Activated CD4-positive, alpha-beta T cell treated with anti-CD3 and anti-CD28 coated beads for 36 hours (primary cell): ENCODE measurements at places on chromosomes 13 and 19. TPM values are rescaled to one million over a fixed set of nuclear protein-coding genes. Genes with fewer than 3 reads are reported as not detected.
A peak's percentile ranks its signal among the peaks of the same experiment; 100 is the strongest.

DNA sequence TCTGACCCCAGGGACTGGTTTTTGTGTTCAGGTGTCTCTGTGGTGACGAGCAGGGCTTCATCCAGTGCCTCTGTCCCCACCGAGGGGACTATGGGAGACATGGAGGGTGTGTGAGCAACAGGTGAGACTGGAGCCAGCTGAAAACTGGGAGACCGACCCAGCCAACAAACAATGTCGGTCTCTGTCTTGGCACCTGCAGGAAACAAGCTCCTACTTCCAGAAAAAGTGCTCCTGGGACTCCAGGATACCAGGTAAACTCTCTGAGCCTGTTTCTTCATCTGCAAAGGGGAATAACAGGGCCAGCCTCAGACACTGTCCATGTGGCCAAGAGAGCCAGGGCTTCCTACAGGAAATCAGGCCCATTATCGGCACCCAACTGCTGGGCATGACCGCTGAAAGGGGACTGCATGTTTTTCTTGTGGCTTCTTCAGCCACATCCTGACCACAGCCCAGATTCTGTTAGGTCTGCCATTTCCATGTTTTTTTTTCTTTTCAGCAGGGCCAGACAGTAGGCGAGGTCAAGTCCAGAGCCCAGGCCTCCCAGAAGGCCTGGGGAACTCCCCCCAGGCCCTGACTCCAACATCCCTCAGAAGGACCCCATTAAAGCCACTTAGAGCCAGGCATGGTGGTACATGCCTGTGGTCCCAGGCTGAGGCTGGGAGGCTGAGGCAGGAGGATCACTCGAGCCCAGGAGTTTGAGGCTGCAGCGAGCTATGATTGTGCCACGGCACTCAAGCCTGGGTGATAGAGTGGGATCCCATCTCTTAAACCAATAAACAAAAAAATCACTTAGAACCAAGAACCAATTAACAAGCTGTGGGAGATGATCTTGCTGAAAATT, 836 bp upstream of the BST2 start:
- H3K27ac ChIP-seq, result peak overlapping the region; percentile 90
- H3K4me1 ChIP-seq, result peaks cover 28% of the 10 kb centered on the region
- peak; percentile 51 for DNase-seq
- H3K4me3 ChIP-seq, result peak overlapping the region; percentile 76
- H3K27me3 ChIP-seq, result no peaks in the 10 kb centered on the region

DNA sequence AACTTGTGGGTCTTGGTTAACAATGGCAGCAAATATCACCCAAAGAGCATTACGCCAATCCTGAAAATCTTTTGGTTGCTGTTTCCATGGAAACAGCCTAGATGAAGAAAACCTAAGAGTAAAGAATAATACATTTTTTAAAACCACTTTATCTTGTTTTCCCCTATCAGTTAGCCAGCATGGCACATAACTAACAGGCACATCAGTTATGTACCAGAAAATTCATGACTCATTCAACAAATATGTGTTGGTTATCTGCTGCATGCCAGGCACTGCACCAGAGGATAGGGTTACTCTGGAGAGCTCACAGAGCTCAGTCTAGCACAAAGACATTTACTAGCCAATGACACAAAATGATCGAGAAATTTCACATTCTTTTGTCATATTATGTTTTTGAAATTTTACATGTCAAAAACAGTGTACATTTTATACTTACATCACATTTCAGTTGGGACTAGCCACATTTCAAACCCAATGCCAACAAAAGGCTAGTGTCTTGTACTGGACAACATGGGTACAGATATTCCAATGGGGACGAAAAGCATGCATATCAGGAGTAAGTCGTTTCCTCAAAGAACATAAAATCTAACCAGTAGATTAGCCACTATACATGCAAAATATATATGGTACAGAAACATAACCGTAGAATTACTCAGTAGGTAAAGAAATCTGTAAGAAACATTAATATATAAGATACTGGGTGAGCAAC, 20.3 kb downstream of the LNX2 start:
- DNase-seq, result no peak
- H3K27ac ChIP-seq, result no peak overlapping the region
- H3K36me3 ChIP-seq, result peaks cover 2% of the 10 kb centered on the region
- H3K27me3 ChIP-seq, result no peaks in the 10 kb centered on the region
- H3K4me1 ChIP-seq, result peaks cover 21% of the 10 kb centered on the region

- H3K36me3 ChIP-seq, result peaks cover 16% of the 10 kb centered on the region
- DNase-seq, result peak; percentile 46
- no peaks in the 10 kb centered on the region for H3K27me3 ChIP-seq
Observed at GRCh38 chr19:1027650-1028061, 1.2 kb downstream of the CNN2 start.

DNA sequence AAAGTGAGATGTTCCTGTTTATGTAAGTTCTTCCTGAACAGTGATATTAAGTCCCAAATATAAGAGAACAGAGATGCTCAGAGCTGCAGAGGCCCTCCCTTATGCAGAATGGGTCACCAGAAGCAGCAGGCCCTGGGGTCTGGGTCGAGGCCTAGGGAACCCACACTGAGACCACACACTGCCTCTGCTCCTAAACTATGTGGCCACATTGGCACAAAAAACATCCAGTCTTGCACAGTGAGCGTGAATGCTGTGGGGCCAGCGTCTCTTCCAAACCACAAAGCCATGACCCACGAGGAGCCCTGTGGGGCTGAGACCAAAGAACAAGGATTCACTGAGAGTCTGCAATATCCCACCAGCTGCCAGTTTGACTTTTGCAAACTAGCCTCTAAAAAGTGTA, 23.6 kb downstream of the PROZ start:
- peaks cover 69% of the 10 kb centered on the region for H3K36me3 ChIP-seq
- no peak overlapping the region for H3K27ac ChIP-seq
- H3K4me1 ChIP-seq, result peaks cover 29% of the 10 kb centered on the region

- DNase-seq, result no peak
- no peak overlapping the region for H3K4me3 ChIP-seq
- H3K27ac ChIP-seq, result no peak overlapping the region
- no peaks in the 10 kb centered on the region for H3K36me3 ChIP-seq
Observed at GRCh38 chr13:50990818-50991506, 81.4 kb downstream of the RNASEH2B start.

DNA sequence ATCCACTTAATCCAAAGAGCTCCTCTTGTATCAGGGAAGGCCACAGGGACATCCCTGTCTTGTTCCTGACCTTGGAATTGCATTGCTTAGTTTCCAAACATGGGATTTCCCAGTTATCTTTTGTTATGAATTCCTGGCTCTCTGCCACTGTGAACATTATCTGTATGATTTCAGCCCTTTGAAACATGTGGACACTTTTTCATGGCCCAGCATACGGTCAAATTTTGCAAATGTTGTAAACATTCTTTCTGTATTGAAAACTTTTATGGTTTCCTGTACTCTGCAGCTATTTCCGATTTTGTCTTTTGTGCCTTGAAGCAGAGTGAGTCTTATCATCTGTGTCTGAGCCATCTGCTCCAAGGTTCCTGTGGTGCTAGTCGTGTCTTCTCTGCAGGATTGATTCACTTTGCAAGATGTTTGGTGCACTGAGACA, 4.5 kb upstream of the CFAP97D2 start:
- H3K36me3 ChIP-seq, result peaks cover 2% of the 10 kb centered on the region
- DNase-seq, result no peak
- H3K4me1 ChIP-seq, result peaks cover 26% of the 10 kb centered on the region
- no peak overlapping the region for H3K27ac ChIP-seq
- H3K4me3 ChIP-seq, result no peak overlapping the region
- no peaks in the 10 kb centered on the region for H3K27me3 ChIP-seq

- peaks cover 3% of the 10 kb centered on the region for H3K27me3 ChIP-seq
- H3K36me3 ChIP-seq, result no peaks in the 10 kb centered on the region
- DNase-seq, result no peak
- no peak overlapping the region for H3K27ac ChIP-seq
- H3K4me1 ChIP-seq, result no peaks in the 10 kb centered on the region
Observed at GRCh38 chr19:2574478-2574931, 98.6 kb downstream of the GADD45B start.

GRCh38 chr19:12796146-12797071, 5.1 kb downstream of the JUNB start:
- H3K27ac ChIP-seq, result peak overlapping the region; percentile 84
- peaks cover 35% of the 10 kb centered on the region for H3K4me1 ChIP-seq
- peaks cover 35% of the 10 kb centered on the region for H3K36me3 ChIP-seq
- DNase-seq, result peak; percentile 87
- peak overlapping the region; percentile 63 for H3K4me3 ChIP-seq
- H3K27me3 ChIP-seq, result no peaks in the 10 kb centered on the region

DNA sequence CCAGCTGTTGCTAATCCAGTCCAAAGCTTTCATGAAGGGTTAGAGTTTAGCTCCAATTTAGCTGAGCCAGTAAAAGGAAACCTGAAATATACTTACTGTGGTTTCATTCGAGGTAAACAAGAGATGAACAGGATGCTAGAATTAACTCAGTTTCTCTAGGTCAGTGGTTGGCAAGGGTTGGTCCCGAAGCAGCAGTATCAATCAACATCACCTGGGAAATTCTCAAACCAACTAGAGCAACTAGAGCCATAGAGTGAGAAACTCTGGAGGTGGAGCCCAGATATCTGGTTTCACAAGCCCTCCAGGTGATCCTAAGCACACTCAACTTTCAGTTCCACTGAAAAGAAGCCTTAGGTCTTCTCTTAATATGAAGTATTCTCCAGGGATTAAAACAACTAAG, 376.7 kb downstream of the OXGR1 start:
- DNase-seq, result no peak
- H3K27me3 ChIP-seq, result no peaks in the 10 kb centered on the region
- H3K36me3 ChIP-seq, result no peaks in the 10 kb centered on the region
- no peak overlapping the region for H3K27ac ChIP-seq
- no peak overlapping the region for H3K4me3 ChIP-seq
- no peaks in the 10 kb centered on the region for H3K4me1 ChIP-seq

DNA sequence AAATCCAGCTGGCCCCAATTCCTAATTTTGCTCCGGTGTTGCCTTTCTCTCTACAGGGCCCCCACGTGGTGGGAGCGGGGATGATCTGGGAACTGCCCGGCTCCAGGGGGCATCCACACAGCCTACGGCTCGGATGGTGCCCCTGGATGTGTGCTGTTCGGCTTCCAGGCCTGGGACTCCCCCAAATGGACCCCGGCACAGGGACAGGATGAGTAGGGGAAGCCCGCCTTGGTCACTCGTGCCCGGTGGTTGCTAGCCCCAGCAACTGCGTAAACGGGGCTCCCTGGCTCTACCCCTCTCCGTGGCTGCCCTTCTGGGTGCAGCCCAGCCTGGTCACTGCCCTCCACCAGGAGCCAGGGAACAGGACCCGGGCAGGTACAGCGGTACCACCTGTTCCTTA, 111.5 kb downstream of the TEX26 start:
- H3K36me3 ChIP-seq, result no peaks in the 10 kb centered on the region
- no peak for DNase-seq
- peaks cover 6% of the 10 kb centered on the region for H3K27me3 ChIP-seq
- no peak overlapping the region for H3K27ac ChIP-seq
- H3K4me1 ChIP-seq, result peaks cover 53% of the 10 kb centered on the region

- peak; percentile 62 for DNase-seq
- peaks cover 57% of the 10 kb centered on the region for H3K36me3 ChIP-seq
- H3K4me3 ChIP-seq, result no peak overlapping the region
Observed at GRCh38 chr19:10189616-10190015, 5.1 kb downstream of the DNMT1 start.

DNA sequence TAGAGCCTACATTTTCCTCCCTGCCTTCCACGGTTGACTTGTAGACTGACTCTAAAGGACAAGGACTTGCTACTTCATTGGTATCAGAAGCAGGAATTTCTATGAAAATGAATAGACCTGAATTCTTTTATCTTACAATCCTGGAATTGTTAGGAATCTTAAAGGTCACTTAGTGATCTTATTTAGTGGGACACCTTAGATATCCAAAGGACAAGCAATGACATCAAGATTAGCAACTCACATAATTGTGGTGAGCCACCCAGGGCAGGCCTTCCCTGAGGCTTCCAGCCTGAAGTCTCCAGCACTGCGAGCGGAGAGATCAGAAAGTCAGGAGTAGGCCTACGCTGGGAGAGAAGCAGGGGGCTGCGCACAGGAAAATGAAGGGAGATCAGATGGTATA, 37.8 kb downstream of the KLF5 start:
- no peak overlapping the region for H3K4me3 ChIP-seq
- H3K27ac ChIP-seq, result no peak overlapping the region
- no peak for DNase-seq
- no peaks in the 10 kb centered on the region for H3K36me3 ChIP-seq

- no peak for DNase-seq
- H3K36me3 ChIP-seq, result no peaks in the 10 kb centered on the region
- no peaks in the 10 kb centered on the region for H3K27me3 ChIP-seq
- no peak overlapping the region for H3K27ac ChIP-seq
- no peaks in the 10 kb centered on the region for H3K4me1 ChIP-seq
- H3K4me3 ChIP-seq, result no peak overlapping the region
Observed at GRCh38 chr13:34371645-34372395, 553.9 kb downstream of the RFC3 start.

DNA sequence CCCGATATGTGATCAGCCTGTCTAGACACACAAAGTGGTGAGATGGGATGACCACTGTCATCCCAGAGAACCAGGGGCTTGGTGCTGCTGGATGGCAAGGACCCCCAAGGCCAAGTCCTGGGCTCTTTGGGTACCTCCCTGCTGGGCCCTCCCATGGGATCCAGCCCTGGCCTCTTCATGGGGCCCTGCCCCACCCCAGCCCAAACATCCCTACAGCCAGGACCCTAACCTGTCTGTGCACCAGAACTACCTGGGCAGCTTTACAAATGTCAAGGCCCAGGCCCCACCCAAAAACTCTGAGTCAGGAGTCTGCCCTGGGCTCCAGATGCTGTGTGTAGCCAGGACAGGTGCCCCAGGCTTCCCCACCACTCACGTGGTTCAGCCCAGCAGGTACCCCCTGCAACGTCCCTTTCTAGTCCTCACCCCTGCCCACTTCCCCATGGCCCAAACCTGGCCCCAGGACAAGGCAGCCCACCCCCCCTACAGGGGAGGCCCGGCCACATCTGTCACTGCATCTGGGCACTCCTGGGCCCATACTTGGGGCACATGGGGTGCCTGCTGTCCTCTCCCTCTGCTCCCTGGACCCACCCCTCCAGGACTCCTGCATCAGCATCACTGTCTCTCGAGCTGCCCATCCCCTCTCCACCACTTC, 233.5 kb downstream of the TUBA3C start:
- no peaks in the 10 kb centered on the region for H3K36me3 ChIP-seq
- H3K4me1 ChIP-seq, result no peaks in the 10 kb centered on the region
- no peak for DNase-seq
- no peaks in the 10 kb centered on the region for H3K27me3 ChIP-seq
- H3K4me3 ChIP-seq, result no peak overlapping the region

- DNase-seq, result no peak
- no peaks in the 10 kb centered on the region for H3K27me3 ChIP-seq
- H3K4me1 ChIP-seq, result no peaks in the 10 kb centered on the region
- no peaks in the 10 kb centered on the region for H3K36me3 ChIP-seq
Observed at GRCh38 chr13:103308667-103309066, 242.4 kb upstream of the SLC10A2 start.

The KIR2DL3 gene
- total RNA-seq, result not detected

The ZNF578 gene
- total RNA-seq, result 0.77 TPM

The GGN gene
- 0.30 TPM for total RNA-seq

The DPRX gene
- total RNA-seq, result not detected

The EFNA2 gene
- not detected for total RNA-seq

The SMIM44 gene
- total RNA-seq, result not detected

The ATP7B gene
- 1.1 TPM for total RNA-seq

The OR7E24 gene
- total RNA-seq, result not detected

The ZNF83 gene
- total RNA-seq, result 27.5 TPM
